ENCODE measurements at places on chromosomes 16 and 17.

DNA sequence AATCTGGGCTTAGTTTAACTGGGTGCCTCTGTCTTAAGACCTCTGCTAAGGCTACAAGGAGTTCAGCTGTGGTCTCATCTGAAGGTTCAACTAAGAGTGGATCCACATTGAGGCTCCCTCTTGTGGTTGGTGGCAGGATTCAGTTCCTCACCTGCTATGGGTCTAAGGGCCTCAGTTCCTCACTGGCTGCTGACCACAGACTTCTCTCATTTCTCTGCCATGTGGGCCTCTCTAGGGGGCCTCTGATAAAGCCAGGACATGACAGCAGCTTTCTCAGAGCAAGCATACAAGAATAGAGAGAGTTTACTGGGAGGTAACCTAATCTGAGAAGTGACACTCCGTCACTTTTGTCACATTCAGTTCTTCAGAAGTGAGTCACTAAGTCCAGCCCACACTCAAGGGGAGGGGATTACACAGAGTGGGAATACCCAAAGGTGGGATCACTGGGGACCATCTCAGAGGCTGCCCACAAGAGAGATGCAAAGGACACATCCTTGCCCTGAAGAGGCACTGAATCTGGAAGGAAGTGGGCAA is 19.2 kb upstream of the ABAT start:
- no peak for DNase-seq

GRCh38 chr16:5549802-5550201 is 452.2 kb upstream of the EEF2KMT start:
- DNase-seq, result no peak

GRCh38 chr17:49597928-49598655 is 22.4 kb downstream of the NXPH3 start:
- DNase-seq, result no peak

DNA sequence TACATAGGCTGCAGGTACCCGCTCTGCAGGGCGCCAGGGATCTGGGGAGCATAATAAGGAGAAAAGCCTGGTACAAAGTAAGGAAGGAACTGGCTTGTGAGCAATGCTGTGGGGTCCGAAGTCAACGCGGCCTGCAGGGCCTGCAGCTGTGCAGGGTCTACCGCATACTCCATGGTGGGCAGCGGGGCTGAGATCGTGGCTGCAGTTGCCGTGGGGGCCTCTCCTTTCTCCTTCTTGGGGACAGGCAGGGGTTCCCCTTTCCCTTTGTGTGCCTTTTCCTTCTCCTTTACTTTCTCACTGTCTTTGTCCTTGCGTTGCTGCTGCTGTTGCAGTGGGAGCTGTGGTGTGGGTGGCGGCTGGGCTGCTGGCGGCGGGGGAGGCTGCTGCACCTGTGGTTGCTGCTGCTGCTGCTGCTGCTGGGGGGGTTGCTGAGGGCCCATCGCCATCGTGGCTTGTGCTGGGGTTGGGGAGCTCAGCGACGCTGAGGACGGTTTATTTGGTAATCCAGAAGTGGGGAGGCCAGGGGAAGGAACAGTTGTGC is 259.6 kb downstream of the ZFHX3 start:
- DNase-seq, result no peak

GRCh38 chr16:57108432-57108831 is 16.0 kb downstream of the CPNE2 start:
- DNase-seq, result no peak

DNA sequence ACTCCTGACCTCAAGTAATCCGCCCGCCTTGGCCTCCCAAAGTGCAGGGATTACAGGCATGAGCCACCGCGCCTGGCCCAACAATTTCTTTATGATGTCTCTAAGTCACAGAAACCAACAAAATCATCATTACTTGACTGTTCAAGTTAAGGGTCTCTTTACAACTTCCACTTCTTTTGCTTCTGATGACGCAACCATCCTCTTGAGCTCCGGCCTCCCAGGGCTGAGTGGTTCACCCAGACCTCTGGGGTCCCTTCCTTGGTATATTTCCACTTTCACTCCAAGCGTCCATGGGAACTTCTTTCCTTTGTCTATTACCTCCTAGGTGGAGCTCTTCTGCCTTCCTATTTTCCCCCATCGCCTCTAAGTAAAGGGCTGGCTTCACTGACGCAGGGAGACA is 253.7 kb downstream of the NTN1 start:
- no peak for DNase-seq

DNA sequence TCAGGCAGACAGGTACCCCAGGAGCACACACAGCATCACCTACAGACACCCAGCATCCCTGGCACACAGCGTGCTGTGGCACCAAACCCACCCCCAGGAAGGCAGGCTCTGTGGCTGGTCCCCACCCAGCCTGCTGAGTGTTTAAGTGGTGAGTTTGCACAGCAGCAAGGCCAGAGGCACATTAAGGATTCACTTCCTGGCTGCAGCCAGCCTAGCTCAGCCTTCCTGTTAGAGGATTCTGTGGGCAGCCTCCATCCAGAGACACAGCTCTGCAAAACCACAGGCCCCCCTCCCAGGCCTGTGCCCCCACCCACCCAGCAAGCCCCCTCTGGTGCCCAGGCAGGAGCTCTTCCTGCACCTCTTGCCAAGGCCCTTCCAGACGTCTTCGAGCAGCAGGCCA is 36.1 kb upstream of the PHB1 start:
- no peak for DNase-seq

DNA sequence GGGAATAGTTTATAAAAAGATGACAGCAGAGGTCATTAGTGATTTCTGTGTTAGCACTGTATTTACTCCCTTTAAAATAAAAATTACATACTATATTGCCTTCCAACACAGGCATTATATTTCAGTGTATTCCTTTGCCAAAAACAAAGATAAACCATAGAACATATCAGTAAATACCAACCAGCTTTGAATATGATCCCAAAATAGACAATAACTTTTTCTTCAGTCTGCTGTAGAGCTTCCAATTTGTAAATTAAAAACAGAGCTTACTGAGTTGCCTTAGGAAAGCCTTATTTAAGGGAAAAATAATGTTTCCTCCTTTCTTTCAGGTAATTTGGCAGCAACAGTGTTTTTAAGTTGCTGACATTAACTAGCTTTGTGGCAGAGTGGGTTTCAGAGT is 352.1 kb upstream of the TBX2 start:
- no peak for DNase-seq

DNA sequence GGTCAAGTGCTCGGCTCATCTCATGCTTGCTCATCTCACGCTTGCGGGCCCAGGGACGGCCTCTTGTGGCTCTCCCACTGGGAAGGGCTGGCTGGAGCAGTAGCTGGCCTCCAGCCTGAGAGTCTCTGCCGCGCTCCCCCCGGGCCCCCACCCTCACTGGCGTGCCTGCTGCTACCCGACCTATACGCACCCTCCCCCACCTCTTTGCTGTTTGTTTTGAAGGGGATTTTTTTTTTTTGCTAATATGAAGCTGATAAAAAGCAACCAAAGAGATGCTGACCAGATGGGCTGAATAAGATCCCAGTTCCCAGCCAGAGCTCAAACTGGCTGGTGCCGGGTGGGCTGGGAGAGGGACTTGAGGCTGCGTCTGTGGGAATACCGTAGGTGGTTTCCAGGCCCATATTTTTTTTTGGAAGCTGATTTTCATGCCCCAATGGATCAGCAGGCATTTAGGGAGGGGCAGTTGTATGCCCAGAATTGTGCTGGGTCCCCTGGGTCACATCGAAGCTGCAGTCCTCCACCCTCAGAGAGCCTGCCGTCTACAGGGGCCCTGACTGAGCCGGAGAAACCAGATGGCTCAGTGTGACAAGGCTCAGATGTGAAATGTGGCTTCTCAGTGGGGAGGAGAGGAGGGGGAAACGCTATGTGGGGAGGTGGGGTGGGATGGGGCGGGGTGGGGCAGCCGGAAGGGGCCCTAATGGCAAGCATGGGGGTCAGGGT is 115.0 kb downstream of the RAP1GAP2 start:
- no peak for DNase-seq

- no peak for DNase-seq
Observed at GRCh38 chr16:8848231-8848938, 20.4 kb downstream of the CARHSP1 start.

DNA sequence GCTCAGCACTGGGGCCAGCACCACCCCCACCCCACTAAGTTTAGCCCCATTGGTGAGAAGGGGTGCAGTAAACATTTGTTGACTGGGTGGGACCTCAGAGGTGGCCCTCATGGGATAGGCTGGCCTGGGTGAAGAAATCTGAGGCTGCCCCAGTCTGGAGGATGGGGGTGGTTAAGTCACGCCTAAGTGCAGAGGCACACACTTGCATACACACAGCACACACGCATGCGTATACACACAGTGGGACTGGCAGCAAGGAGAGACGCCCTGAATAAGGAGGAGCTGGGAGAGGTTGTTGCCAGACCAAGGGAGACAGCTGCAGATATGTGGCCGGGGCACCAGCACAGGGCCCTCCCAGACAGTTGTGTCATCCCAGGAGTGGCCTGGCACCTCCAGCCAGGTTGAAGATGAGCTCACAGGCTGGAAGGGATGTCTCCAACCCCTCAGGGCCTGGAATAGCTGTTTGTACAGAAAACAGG is 3.0 kb upstream of the BCAR1 start:
- no peak for DNase-seq

DNA sequence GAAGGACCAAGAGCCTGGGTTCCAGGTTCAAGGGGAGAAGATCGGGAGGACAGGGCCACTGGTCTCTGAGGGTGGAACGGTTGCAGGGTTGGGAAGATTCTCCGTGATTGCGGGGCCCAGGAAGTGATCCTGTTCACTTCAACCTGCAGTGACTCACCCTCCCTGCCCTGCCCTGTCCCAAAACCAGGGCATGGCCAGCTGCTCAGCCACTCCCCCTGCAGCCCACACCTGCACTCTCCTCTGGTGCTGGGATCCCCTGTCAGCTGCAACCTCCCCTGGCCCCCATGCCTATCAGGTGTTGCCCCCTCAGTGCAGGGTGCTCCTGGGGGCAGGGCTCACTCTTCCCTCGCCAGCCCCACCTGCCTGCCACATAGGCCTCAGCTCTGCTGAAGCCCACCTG is 1.1 kb downstream of the RUNDC3A start:
- no peak for DNase-seq

- peak; percentile 21 for DNase-seq
Observed at GRCh38 chr17:51427856-51428255, 167.5 kb downstream of the UTP18 start.

DNA sequence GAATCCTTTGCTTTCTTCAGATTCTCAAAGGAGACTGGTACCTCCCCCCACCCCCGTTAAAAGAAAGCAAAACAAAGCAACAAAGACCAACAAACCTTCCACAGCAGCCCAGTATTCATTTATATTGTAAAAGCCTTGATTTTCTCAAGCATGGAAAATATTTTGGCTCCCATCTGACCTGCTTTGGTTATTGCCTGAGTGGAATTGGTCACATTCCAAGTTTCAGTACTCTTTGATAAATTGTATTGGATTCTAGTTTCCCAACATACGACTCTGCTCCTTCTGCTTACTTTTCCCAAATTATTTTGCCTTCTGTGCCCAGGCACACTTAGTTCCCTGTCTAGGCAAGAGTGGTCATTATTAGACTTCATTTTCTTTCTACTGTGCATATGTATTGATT is 1.3 kb downstream of the ABCC11 start:
- no peak for DNase-seq

GRCh38 chr17:1683459-1683858 is 1.2 kb downstream of the PRPF8 start:
- no peak for DNase-seq

- DNase-seq, result no peak
Observed at GRCh38 chr17:64162554-64162953, 32.6 kb upstream of the ERN1 start.

- DNase-seq, result no peak
Observed at GRCh38 chr17:57560319-57560705, 184.8 kb downstream of the CCDC182 start.

DNA sequence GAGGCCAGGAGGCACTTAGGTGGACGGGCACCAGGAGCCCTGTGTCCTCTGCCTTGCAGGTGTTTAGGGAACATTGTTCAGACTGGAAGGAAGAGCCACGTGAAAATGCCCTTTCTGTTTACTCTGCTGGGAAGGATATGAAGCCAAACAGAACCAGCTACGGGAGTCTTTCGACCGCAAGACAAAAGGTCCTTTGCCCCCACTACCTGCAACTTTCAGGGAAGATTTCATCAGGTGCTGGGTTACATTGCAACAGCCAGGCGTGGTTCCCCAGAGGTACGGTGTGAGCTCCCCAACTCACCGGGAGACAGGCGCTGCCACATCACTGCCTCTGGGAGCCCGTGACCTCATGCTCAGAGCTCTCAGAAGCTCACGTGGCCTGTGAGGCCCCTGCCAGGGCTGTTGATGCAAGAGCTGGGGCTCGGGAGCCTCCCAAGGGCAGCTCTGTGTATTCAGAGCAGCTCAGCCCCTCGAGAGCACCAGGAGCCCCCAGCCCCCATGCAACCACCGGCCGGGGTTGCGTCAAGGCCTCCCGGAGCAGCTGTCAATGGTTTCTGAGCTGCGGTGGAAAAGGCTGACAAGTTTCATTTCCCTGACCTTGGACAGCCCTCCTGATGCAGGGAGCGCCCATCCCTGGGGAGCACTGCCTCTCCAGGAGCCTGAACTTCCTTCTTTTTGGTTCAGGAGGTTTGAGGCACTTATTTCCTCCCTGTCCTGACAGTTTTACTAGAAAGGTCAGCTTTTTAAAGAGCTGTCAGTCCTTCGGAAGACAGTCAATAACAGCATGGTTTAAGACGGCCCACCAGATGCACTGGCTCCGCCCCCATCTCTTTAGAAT is 42.1 kb downstream of the TBC1D16 start:
- DNase-seq, result peak; percentile 20

DNA sequence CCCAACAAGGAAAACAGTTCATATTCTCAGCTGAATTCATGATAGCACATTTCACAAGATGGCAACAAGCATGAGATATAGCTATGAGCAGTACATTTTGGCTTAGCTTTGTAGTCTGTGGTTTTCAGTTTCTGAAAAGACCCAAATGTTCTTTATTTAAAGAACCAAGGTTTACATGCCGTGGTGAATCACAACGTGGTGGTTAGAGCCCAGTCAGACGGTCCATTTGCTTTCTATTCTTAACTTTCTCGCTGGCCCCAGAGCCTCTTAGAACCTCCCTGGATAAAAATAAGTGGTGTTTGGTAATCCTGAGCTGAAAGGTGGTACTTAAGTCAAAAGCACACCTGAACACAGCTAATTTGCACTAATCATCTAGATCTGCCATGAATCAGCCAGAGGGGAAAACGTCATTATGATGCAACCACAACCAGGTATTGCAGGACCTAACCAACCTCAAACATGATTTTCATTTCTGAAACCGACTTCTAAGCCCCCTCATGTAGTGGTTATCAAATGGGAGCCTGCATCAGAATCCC is 18.6 kb upstream of the HAPSTR1 start:
- no peak for DNase-seq

GRCh38 chr17:38578229-38579082 is 27.3 kb downstream of the SRCIN1 start:
- no peak for DNase-seq

- DNase-seq, result no peak
Observed at GRCh38 chr17:53896047-53896446, 73.3 kb downstream of the KIF2B start.

DNA sequence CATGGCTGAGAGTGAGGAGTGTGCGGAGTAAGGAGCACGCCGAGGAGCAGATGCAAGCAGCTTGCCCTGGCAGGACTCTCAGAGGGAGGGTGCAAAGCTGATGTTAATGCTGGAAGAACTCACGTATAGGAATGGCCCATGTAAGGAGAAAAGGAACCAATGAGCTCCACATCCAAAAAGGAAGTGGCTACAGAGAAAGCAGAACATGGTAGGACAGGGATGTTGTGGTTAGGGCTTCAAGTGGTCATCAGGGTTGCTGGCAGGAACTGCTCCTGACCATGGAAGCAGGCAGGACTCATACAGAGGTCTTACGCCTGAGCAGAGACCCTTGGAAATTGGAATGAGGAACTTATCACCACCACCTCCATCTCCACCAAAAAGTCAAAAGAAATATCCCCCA is 5.2 kb downstream of the MYO1D start:
- DNase-seq, result no peak

Data from activated T-helper 1 cell treated with anti-CD3 and anti-CD28 coated beads, Interleukin-2, amount 50 U/mL, for 16 hours (primary cell).